Stimulated activated CD4-positive, alpha-beta T cell treated with anti-CD3 and anti-CD28 coated beads, Interleukin-4, amount 100 ng/mL, for 48 hours (primary cell): ENCODE measurements at places on chromosomes 3 and 15.

GRCh38 chr15:25238716-25239470 lies 199.9 kb downstream of the UBE3A start:
- no peak for DNase-seq

DNA sequence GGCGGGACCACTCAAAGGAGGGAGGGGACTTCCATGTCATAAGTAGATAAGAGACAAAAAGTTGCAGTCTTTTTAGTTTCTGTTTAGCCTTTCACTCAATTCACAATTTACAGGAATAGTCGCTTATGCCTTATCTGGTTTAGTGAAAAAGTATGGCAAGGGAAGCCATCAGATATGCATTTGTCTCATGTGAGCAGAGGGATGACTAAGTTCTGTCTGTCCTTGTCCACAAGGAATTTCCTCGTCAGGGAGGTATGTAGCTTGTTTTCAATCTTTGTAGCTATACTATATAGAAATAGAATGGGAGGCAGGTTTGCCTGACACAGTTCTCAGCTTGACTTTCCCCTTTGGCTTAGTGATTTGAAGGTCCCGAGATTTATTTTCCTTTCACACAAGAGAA lies 882.8 kb downstream of the NAALADL2 start:
- no peak for DNase-seq

DNA sequence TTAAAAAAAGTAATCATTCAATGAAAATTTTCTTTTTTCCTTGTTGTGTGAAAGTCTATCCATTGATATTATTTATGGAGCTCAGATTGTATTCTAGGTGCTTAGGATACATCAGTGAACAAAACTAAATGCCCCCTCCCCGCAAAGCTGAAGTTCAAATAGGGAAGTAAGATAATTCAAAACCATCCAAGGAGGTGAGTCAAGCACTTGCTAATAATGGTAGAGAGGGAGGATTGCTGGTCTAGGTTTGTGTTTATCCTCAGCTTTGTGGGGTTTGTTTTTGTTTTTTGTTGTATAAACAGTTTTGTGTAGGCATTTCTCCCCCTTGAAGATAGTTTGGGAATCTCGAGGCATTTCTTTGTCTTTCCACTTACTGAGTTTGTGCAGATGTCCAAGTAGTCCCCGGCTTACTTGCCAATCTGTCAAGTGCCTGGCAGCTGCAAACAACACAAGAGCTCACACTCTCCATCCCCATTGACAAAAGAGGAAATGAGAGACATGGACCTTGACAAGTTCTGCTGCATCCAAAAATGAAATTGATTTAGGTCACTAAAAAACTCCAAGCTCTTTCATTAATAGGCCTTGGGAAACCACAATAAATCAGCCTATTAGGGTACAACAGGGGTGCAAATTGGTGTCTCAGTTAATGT lies 575.8 kb upstream of the TBL1XR1 start:
- no peak for DNase-seq

DNA sequence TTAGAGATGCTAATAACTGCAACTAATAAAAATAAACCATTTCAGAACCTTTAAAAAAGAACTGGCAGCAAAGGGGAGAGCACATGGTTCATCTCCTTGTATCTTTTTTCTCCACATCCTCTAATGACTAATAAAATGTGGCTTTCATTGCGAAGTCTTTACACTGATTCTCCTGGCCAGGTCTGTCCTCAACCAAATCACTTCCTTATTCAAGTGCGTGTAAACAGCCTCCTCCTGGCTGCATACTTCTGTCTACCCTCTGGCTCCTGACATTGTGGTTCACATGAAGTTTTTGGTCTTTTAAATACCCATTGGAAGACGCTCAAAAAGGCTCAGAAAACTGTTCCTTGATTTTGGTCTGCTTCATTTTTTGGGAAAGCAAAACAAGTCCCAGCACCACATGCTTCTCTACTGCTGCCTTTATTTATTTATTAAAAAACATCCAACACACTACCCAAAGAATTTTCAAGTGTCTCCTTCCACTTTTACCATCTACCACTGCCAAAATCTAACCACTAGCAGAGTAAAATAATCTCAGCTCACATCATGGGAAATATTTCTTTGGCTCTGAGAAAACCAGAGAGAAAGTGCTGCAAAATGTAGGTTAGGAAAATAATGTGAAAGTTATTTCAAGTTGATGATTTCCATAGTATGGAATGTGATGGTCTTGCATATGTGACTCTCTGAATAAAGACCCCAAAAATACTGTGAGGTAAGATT lies 85.1 kb downstream of the EFL1 start:
- DNase-seq: no peak

DNA sequence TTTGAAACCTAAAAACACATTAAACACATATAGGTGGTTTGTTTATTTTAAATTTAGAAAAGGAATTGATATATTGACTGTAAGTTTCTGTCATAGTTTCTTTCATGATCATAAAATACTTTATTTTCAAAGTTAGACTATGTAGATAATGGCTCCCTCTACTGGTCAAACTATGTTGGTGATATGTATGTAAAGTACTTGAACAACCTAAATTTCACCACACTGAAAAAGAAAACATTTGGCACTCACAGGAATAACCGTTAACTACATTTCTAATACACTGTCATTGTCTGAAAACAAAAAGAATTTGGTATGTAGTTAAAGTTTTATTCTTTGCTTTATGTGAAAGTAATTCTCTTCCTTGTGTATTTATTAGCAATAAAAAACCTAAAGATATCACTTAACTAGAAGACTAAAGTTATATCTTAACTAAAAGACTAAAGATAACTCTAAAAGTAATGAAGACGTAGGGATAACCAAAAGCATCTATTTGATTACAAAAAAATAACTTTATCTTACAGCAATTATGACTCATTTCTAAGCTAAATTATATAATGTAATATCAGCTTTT lies 427.5 kb downstream of the VGLL3 start:
- DNase-seq: no peak
